ENCODE measurements at places on chromosomes 5 and 9.

DNA sequence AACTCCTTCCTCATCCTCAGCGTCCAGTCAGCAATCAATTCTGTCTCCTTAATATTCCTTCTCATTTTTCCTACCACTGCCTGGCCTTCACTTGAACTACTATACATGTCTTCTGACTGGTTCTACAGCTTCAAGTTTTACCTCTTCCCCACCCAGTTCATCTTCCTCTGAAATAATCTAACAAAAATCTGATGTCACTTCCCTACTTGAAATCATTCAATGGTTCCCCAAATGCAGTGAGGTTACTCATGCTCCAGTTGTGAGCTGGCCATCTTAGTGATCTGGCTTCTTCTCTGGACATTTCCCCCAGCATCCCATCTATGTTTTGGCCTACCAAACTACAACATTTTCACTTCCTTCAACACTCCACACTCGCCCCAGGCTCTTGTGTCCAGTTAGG, 14.9 kb upstream of the TMEM267 start:
- DNase-seq: no peak

- DNase-seq: no peak
These were observed 44.3 kb upstream of the ZBED3 start for GRCh38 chr5:77131361-77131760.

- peak; percentile 59 for DNase-seq
These were observed 181.3 kb upstream of the ELL2 start for GRCh38 chr5:96142786-96143434.

- DNase-seq: no peak
These were observed 129.7 kb downstream of the ADAMTS2 start for GRCh38 chr5:179215576-179215975.

DNA sequence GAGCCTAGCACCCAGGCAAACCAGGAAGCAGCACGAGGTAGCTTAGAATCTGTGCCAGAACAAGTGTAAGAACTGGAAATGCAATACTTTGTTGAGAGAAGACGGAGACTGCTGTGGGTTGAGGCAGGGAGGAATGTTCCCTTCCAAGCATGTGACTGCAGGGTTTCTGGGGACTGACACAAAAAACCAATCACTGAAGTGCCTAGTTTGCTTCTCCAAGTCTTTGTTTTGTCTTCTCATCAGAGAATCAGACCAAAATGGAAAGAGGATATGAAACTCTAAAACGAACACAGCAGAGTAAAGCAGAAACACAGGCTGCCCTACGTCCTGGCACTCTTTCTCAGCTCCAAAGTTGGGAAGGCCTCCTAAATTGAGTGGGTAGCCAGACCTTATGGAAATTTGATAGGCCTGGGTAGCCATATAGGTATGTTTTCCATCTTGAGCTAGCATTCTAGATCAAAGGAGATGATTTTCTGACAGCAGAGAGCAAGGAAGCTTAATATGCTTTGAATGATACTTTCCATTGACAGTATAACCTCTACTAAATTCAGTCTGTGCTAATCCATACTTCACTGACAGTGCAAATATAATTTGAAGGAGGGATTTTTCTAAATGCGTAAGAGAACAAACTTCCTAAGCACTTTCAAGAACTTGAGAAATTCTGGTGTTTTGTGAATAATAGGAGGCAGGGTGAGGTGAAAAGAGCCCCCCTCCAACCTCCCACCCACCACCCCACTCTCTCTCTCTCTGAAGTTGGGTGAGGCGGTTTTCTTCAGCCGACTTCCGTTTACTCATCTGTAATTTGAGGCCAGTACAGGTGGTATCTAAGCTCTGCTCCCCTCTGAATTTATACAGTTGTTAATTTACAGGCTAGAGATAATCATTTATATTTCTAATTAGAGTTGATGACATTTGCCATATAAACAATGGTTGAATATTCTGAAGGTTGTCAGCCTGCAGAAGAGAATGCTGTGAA, 5.5 kb downstream of the ADRB2 start:
- DNase-seq: no peak

DNA sequence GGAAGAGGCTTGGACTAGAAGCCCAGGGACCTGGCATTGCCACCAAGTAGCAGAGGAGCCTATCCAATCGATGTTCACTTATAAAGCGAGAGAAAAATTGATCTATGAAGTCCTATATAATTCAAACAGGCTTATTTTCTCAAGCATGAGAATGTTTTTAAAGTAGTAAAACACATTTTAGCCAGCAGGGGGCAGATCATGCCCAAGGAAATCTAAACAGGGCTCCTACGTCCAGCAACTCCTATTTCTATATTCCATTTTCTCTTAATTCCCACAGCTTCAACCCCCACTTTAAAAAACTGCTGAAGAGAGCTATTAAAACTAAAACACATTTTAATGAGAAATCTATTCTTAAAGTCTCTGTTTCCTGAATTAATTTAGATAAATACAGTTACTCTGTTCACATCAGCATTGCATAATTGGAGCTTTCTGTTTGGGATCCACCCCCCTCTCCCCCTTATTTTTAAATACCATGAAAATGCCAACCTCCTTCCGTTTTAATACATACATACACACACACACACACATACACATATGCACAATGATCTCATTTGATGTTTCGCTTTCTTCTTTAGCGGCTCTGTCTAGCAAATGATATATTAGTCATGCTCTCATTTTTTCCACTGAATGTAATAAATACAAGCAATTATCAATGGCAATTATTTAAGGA, 144.9 kb downstream of the MYO10 start:
- DNase-seq: peak; percentile 63

DNA sequence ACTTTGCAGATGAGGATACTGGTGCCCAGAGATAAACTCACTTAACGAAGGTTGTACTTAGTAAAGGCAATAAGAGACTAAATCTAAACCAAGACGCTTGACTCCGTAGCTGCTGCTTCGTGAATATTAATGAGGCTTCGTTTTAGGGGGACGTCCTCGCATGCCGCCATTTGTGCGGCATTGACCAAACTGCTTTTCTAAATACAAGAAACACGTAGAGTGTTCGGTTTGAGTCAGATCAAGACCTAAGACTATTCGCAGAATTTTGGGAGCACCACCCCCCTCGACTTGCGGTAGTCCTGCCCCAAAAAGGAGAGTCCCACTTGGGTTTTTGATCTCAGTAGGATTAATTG, 1.1 kb downstream of the NPM1 start:
- no peak for DNase-seq

DNA sequence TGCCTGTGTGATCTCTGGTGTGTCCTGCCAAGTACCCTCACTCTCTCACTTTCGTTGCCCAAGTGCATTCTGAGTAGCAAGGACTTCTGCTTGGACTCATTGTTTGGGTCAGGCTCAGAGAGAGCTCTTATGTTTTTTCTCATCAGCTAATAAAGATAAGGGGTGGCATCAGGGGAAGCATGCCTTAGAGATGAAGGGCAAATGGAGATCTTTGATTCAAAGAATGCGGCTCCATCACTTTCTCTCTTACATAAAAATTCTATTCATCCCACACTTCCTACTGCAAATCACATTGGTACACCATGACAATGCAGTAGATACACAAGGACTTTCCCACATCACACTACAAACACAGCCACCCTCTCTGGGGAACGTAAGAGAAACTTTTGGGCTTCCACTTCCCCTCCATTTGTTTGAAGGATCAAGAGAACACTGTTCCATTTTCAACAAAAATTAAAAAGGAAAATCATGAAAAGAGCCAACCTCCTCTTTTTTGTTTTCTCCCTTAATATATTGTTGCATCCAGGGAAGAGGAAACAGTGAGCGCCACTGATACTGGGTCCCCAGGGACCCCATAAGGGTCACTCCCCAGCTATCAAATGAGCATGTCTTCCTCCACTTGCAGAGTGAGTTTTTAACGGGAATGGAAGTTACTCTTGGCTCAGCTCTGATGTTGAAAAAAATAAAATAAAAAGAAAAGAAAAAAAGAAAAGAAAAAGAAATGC, 73.0 kb downstream of the ZNF366 start:
- DNase-seq: no peak

DNA sequence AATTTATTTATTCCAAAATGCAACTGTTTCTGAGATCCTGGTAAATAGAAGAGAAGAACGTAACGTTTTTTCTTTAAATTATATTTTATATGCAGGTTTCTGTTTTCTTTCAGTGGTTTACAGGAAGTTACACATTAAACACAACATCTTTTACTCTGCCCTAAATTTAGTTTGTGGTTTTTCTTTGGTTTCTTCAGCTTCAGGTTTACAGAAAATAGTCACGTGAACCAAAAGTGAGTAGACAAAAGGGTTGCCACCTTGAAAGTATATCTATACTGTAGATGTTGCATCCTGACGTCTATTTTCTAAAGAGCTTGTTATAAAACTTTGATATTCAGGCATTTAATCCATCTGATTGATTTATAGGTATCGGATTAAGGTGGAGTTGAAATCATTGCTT, 1236.6 kb downstream of the MAT2B start:
- DNase-seq: no peak

DNA sequence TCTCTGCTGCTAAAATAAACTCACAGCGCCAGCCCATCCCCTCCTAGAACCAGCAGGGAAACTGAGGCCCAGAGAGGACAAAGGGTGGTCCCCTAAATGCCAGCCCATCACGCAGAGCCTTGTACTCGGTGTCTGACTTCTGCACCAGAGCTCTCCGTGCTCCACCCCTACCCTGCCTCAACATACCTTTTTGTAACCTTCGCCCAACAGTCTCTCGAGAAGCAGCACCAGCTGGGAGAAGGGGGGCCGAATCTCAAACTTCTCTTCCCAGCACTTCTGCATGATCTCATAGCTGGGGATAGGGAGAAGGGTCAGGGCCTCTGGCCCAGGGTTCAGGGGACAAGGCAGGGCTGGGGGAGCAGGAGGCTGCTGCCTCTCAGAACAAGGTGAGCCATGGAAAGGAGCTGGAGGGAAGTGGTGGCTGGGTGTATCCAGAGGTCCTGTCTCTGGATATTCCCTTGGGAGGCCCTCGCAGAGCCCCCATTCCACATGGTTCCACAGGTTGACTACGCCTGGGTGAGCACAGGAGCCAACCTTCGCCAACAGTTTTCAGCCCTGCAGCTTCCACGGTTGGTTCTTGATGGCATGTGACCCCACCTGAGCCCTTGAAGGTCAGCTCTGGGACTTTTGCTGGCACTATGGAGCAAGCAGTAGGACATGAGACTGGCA, 32.3 kb upstream of the CSF1R start:
- no peak for DNase-seq

DNA sequence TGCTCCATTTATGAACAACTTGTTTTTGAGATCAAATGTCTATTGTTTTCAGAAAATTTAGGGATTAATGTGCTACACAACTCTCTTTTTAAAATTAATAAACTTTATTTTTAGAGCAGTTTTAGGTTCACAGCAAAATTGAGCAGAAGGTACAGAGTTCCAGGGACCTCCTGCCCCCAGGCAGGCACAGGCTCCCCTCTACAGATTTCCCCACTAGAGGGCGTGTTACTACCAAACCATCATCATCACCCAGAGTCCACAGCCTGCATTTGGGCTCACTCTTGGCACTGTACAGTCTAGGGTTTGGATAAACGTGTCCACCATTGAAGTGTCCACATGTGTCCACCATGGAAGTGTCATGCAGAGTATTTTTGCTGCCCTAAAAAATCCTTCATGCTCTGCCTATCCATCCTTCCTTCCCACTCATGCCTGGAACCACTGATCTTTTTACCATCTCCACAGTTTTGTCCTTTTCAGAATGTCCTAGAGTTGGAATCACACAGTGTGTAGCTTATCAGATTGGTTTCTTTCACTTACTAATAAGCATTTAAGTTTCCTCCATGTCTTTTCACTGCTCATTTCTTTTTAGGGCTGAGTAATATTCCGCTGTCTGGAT, 61.7 kb downstream of the MRPL36 start:
- DNase-seq: peak; percentile 55

DNA sequence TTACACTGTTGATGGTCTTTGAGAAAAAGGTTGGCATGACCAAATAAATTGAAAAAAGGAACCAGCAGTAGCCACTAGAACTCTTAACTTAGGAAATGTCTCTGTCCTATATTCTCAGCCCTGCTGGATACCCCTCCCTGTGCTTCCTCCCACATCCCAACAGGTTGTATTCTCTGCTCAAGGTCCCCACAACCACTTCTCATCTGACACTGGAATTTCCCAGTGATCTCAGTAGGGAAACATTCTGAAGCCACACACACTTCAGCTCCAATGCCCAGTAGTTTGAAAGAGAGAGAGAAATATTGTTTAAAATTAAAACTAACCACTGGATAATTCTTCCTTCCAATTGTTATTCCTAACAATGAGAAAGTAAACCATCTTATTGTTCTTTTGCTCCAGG, 30.0 kb upstream of the NREP start:
- DNase-seq: no peak

DNA sequence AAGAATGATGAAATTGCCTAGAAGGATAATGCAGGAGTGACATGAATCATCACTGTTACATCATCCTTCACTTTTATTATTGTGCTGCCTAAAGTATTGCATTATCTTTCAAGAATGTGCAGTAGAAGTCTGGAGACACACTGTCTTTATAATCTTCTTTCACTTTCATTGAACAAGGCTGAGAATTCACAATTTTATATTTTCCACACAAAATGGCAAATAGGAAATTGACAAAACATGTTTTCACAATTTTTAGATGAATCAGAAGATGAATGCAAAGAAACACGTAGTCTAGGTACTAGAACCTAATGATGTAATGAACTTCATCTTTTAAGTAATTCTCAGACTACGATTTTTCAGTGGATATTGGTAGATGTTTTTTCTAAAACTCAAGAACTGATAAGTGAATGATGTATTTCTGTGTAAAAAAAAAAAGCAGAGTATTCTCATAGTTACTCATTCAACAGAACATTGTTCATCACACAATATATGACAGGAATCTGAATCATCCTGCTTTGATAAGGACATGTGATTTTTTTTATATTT, 131.5 kb upstream of the GRHPR start:
- DNase-seq: peak; percentile 80

GRCh38 chr9:126490214-126490631, 123.5 kb upstream of the LMX1B start:
- no peak for DNase-seq

GRCh38 chr9:18238752-18239447, 235.1 kb upstream of the ADAMTSL1 start:
- DNase-seq: peak; percentile 70

DNA sequence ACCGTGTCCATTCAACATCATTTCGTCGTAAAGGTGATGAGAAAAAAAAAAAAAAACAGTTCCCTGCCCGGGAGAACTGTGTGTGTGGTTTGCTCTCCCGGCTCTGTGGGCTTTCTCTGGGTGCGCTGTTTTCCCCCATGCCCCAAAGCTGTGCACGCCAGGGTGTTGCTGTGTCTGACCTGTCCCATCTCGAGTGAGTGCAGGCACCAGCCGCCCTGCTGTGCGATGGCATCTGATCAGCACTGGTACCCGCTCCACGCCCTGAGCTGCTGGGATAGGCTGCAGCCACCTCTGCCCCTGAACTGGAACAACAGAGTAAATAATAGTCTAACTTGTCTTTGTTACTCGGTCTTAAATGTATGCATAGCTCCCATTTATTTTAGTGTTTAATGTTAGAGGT, 33.3 kb downstream of the CEP72 start:
- no peak for DNase-seq

GRCh38 chr5:93960042-93960441, 218.6 kb upstream of the POU5F2 start:
- no peak for DNase-seq

GRCh38 chr5:56056875-56057274, 62.1 kb upstream of the IL6ST start:
- no peak for DNase-seq

GRCh38 chr9:111896942-111897600, 457 bp downstream of the UGCG start:
- DNase-seq: peak; percentile 52

- peak; percentile 44 for DNase-seq
These were observed 444.8 kb downstream of the BNC2 start for GRCh38 chr9:16425562-16426231.

- peak; percentile 16 for DNase-seq
These were observed 59.7 kb downstream of the OSMR start for GRCh38 chr5:38905516-38905915.

GRCh38 chr9:70954126-70954525, 167.3 kb downstream of the TRPM3 start:
- peak; percentile 8 for DNase-seq

All from MCF 10A (cell line).